Astrocyte (in vitro differentiated cells and primary cell): ENCODE measurements at places on chromosomes 11 and 22. TPM values are rescaled to one million over a fixed set of nuclear protein-coding genes. Genes with fewer than 3 reads are reported as not detected.

The PRR33 gene
- total RNA-seq = not detected in 2 replicates

DNA sequence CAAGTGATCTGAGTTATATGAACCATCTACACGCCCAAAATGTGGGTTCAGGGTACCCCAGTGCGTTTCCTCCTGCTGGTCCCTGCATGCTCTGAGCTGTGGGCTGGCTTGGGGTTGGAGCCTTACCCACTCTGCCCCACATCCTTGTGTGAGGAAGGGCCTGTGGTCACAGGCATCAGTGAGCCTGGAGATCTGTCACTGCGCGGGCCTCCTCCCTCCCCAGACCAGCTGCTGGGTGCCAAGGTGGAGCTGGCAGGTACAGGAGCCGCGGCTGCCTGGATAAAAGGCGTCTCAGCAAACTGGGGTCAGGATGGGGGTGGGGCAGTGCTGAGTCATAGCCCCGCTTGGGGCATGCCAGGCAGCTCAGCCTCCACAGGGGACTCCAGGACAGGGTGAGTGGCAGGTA is 17.9 kb downstream of the GNAZ start:
- no peak for DNase-seq

- peak; percentile 19 for DNase-seq
Observed at GRCh38 chr11:126716456-126717083, 284.0 kb downstream of the KIRREL3 start.

GRCh38 chr11:57514538-57515331 is 767 bp downstream of the SLC43A1 start:
- DNase-seq = no peak
